AML-193 (cell line): ENCODE measurements at places on chromosomes 5 and 9.

DNA sequence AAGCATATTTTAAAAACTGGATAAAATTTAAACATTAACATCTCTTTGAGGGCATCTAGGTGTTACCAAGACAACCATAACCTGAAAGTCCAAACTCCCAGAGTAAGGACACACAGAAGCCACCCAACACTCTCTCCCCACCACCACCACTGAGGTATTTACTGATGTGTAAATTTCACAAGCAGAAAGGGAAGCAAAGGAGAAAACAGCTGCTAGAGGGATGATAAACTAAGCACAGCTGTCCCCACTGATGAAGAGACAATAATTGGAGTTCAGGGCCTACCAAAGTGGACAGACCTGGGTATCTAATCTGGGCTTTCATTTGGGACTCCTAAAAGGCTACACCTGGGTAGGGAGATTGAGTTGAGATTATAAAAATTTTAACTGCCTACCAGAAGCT, 63.6 kb downstream of the FRMD3 start:
- peak; percentile 6 for DNase-seq

DNA sequence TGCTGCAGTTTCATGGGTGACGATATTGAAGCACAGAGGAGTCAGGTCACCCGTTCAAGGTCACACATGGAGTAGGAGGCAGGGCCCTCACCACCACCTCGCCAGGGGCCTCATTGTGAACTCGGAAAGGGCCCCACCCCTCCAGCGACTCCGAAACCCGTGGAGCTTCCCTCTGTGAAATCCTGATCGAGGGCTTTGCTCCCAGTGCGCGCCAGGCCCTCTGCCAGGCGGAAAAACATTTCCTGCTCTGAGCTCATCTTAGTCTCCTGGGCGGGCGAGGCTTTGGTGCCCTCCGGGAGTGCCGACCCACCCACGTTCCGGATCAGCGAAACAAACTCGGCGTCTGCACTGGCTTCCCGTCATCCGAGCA, 75.0 kb upstream of the FCN1 start:
- no peak for DNase-seq

- no peak for DNase-seq
Measured at GRCh38 chr5:63596254-63596653, 366.0 kb downstream of the HTR1A start.

GRCh38 chr5:174951151-174951780, 226.9 kb downstream of the MSX2 start:
- peak; percentile 34 for DNase-seq

- no peak for DNase-seq
Measured at GRCh38 chr9:81893929-81894328, 34.3 kb upstream of the SPATA31D4 start.

DNA sequence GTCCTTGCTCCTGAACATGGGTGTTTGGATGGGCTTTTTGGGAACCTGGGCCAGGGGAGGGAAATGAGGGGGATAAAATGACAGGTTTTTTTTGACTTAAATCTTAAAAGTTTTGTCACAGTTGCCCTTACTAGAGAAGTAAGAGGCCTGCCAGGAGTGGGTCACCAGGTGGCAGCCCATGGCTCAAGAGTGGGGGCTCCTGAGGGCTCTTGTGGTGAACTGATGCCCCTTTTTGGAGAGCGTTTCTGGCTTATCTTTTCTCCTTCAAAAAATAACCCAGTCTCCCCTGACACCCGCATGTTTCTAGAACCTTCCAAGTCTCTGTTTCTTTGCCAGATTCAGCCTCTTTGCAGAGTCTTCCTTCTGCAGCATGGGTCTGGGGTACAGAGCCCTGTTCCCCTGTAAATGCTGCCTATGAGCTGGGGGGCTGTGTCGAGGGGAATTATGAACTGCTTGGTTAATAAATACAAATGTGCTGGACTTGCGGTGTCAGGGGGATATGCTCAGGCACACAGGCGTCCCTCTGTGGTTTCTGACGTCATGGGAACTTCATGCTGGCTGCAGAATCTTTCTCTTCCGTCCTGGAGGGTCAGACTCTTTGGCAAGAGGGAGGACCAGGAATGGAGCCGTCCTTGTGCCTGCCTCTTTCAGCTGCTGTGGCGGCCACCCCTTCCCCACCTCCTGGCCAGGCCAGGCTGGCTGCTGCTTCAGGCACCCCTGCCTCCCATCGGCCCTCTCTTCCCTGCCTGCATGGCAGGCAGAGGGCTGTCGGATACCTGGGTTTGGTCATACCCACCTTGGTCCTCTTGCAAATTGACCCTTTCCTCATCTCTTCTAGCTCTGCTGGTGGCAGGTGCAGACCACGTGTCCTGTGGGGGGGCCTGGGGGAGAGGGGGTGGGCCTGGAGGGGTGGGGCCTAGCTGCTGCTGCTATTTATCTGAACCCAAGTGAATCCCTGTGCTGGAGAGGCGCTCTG, 30.1 kb downstream of the PTPA start:
- DNase-seq: no peak
